ENCODE measurements at places on chromosomes 2 and 18. TPM values are rescaled to one million over a fixed set of nuclear protein-coding genes. Genes with fewer than 3 reads are reported as not detected.

GRCh38 chr2:223887127-223887526 lies 49.7 kb upstream of the AP1S3 start:
- no peak overlapping the region for H3K4me3 ChIP-seq
- H3K4me1 ChIP-seq: no peaks in the 10 kb centered on the region
- no peak for DNase-seq
- no peaks in the 10 kb centered on the region for H3K27me3 ChIP-seq
- H3K36me3 ChIP-seq: no peaks in the 10 kb centered on the region

DNA sequence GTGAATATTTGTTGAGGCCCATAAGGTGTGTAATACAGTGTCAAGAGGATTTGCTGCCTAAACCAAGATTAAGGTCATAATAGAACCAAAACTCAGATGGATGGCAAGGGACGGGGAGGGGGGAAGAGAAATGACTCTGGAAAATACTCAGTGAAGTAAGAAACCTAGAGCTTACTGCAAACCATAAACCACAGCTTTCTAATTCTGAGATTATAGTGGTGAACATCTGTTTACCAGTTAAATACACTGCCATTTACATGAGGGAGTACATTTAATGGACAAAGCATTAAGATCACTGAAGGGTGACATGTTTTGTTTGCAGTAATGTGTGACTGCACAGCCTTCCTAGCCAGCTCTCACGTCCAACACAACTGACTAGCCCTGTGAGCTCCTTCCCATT lies 19.8 kb downstream of the EVX2 start:
- no peak overlapping the region for H3K4me3 ChIP-seq
- H3K36me3 ChIP-seq: no peaks in the 10 kb centered on the region
- no peaks in the 10 kb centered on the region for H3K27me3 ChIP-seq
- no peak for DNase-seq
- H3K4me1 ChIP-seq: peaks cover 13% of the 10 kb centered on the region

- no peak overlapping the region for H3K4me3 ChIP-seq
- no peak overlapping the region for H3K27ac ChIP-seq
- no peaks in the 10 kb centered on the region for H3K36me3 ChIP-seq
- H3K4me1 ChIP-seq: no peaks in the 10 kb centered on the region
- H3K27me3 ChIP-seq: no peaks in the 10 kb centered on the region
- no peak for DNase-seq
These were observed 223.7 kb downstream of the ACKR3 start for GRCh38 chr2:236793023-236794011.

GRCh38 chr2:203135105-203135504 lies 103.7 kb upstream of the CYP20A1 start:
- H3K27ac ChIP-seq: no peak overlapping the region
- no peak for DNase-seq
- no peaks in the 10 kb centered on the region for H3K36me3 ChIP-seq
- H3K4me3 ChIP-seq: no peak overlapping the region
- no peaks in the 10 kb centered on the region for H3K4me1 ChIP-seq

- H3K4me1 ChIP-seq: no peaks in the 10 kb centered on the region
- no peak for DNase-seq
- H3K27me3 ChIP-seq: no peaks in the 10 kb centered on the region
These were observed 22.6 kb upstream of the PROKR1 start for GRCh38 chr2:68620772-68621171.

GRCh38 chr2:197477797-197478196 lies 21.8 kb downstream of the HSPD1 start:
- no peak overlapping the region for H3K27ac ChIP-seq
- H3K27me3 ChIP-seq: no peaks in the 10 kb centered on the region
- H3K4me3 ChIP-seq: no peak overlapping the region
- H3K4me1 ChIP-seq: no peaks in the 10 kb centered on the region
- no peak for DNase-seq

GRCh38 chr18:59357928-59358327 lies 1.1 kb downstream of the LMAN1 start:
- H3K36me3 ChIP-seq: peaks cover 25% of the 10 kb centered on the region
- peak overlapping the region; percentile 98 for H3K27ac ChIP-seq
- DNase-seq: peak; percentile 22
- H3K27me3 ChIP-seq: no peaks in the 10 kb centered on the region
- H3K4me1 ChIP-seq: no peaks in the 10 kb centered on the region
- H3K4me3 ChIP-seq: peak overlapping the region; percentile 94

DNA sequence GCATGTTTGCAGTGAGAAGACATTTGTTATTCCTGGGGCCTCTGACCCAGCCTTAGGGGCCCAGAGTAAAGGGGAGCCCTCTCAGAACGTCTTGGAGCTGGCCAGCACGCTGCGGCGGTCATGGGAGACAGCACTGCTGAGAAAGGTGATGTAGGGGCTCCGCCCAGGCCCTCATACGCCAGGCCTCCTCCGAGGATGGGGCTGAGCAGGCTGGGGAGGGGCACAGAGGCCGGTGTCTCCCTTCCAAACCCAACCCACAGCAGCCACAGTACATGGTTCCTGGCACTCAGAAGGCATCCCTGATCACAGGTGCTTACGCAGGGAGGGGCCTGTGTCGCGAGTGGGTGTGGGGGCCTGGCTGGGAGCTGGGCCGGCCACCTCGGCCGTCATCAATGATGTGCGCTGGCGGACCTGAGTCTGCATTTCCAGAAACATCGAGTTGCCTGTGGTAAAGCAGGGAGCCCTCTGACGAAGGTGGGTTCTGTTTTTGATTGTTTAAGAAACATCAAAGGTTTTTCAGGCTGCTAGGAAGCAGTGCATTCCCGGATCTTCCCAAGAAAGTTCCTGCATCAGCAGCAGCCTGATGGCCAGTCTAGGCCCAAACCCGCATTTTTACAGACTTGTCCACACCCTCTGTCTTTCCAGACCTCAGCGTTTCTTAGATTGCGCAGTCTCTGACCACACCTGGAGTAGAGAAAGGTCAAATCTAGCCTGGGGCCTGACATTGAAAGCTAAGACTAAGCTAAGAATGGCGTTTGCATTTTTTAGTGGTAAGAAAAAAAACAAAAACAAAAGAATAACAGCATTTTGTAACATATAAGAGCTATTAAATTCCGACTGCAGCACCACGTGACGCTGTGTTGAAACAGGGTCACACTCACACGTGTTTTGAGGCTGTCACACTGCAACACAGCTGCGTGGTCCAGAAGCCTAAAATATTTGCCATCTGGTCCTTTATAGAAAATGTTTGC lies 51.2 kb upstream of the PXDN start:
- no peak overlapping the region for H3K27ac ChIP-seq
- DNase-seq: no peak
- H3K27me3 ChIP-seq: no peaks in the 10 kb centered on the region
- no peaks in the 10 kb centered on the region for H3K4me1 ChIP-seq
- no peaks in the 10 kb centered on the region for H3K36me3 ChIP-seq
- no peak overlapping the region for H3K4me3 ChIP-seq

DNA sequence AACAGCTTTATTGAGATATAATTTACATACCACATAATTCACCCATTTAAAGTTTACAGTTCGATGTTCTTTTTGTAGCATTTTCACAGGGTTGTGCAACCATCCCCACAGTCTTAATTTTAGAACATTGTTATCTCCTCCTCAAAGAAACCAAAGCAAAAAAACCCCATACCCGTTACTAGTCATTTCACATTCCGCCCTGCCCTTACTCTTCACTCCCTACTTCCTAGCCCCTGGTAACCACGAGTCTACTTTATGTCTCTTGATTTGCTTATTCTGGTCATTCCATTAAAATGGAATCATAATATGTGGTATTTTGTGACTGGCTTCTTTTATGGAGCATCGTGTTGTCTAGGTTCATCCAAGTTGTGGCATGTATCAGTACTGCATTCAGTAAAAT lies 137.7 kb downstream of the TANC1 start:
- H3K36me3 ChIP-seq: no peaks in the 10 kb centered on the region
- no peak overlapping the region for H3K4me3 ChIP-seq
- DNase-seq: no peak
- H3K27ac ChIP-seq: no peak overlapping the region

DNA sequence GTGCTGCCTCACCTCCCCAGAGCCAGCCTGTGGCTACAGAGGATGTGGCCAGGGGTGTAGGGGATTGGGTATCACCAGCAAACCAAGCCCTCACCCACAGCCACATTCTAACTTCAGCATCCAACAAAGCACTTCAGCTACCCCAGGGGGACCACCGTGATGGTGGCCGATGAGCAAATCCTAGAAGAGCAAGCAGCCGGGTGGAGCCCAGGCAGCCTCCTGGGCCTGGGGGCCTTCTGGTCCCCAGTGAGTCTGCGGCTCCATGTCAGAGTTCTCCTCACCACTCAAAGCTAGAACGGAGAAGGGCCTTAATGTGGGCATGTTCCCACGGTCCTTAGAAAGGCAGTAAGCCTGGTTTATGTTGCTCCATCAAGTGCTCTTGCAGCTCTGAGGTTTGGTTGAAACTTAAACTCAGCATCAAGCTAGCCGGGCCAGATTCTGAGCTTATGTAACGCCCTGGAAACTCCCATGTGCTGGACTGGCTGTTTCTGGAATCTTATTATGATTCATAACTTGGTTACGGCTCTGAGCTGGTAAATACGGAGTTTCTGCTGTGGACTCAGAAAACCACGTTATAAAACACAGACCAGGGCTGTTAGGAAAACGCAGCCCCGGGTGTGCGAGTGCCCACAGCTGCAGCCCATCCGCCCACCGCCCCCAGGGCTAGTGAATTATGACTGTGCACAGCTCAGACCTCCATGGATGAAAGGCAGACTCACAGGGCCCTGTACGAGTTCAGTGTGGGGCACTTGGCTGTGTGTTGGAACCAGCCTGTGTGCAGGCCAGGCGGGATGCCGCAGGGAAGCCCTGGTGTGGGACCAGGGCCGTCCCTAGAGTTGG lies 99.8 kb downstream of the SEPTIN10 start:
- no peaks in the 10 kb centered on the region for H3K27me3 ChIP-seq
- H3K4me1 ChIP-seq: no peaks in the 10 kb centered on the region
- H3K4me3 ChIP-seq: no peak overlapping the region
- no peak for DNase-seq
- H3K36me3 ChIP-seq: no peaks in the 10 kb centered on the region

GRCh38 chr2:23712756-23713151 lies 214.2 kb downstream of the ATAD2B start:
- no peaks in the 10 kb centered on the region for H3K36me3 ChIP-seq
- no peaks in the 10 kb centered on the region for H3K27me3 ChIP-seq
- H3K4me3 ChIP-seq: no peak overlapping the region
- DNase-seq: no peak

DNA sequence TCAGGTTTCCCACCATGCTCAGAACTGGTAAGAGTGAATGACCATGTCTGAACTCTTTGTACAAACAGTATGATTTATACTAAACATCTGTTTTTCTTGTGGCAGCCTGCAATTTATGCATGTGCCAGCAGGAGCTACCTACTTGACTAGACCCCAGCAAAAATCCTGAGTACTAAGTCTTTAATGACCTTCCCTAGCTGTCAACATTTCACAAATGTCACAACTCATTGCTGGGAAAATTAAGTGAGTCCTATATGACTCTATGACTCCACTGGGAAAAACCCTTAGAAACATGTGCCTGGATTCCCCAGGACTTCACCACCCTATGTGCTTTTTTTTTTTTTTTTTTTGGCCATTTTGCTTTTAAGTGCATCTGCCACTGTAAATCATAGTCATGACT lies 1225.8 kb downstream of the SUCLG1 start:
- H3K27ac ChIP-seq: no peak overlapping the region
- H3K4me1 ChIP-seq: no peaks in the 10 kb centered on the region
- no peaks in the 10 kb centered on the region for H3K36me3 ChIP-seq
- no peaks in the 10 kb centered on the region for H3K27me3 ChIP-seq
- no peak for DNase-seq
- no peak overlapping the region for H3K4me3 ChIP-seq

DNA sequence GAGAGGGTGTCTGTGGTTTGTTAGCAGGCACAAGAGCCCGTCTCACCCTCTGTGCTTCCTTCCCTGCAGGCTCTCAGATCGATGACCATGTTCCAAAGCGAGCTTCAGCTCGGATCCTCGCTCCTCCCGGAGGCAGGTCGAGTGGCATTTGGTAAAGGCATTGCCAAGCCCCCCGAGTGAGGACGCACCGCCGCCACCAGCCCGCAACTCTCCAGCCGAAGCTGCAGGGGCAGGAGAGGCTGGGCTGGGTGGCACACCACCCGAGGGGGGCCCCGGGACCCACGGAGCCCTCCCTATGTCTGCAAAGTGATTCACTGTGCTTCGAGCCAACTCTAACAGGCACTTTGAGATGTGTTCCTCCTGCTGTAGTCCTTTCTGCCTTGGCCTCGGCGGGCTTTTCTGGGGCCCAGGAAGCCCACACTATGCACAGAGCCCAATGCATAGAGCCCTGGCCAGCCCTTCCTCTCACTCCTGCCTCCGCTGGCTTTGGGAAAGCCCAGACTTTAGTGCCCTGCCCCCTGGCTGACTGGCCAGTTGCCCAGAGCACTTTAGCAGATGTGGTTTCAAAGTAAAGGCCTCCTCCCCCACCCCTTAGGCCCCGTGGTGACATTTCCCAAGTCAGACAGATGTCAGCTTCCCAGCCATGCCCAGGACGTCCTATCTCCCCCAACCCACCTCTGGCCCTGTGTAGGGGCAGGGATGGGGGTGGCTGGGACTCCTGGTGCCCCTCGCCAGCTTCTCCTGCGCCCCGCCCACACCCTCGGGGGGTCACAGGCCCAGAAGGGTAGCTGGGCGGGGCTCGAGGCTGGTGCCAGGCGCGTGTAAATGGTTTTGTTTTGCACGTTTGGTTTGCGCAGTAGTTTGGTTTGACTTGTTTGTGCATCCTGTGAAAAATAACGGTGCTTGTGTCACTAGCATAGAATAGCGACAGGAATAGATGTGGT lies 23.3 kb upstream of the MAPRE3 start:
- H3K27me3 ChIP-seq: no peaks in the 10 kb centered on the region
- H3K36me3 ChIP-seq: no peaks in the 10 kb centered on the region
- no peak overlapping the region for H3K27ac ChIP-seq
- H3K4me1 ChIP-seq: no peaks in the 10 kb centered on the region
- DNase-seq: peak; percentile 86

DNA sequence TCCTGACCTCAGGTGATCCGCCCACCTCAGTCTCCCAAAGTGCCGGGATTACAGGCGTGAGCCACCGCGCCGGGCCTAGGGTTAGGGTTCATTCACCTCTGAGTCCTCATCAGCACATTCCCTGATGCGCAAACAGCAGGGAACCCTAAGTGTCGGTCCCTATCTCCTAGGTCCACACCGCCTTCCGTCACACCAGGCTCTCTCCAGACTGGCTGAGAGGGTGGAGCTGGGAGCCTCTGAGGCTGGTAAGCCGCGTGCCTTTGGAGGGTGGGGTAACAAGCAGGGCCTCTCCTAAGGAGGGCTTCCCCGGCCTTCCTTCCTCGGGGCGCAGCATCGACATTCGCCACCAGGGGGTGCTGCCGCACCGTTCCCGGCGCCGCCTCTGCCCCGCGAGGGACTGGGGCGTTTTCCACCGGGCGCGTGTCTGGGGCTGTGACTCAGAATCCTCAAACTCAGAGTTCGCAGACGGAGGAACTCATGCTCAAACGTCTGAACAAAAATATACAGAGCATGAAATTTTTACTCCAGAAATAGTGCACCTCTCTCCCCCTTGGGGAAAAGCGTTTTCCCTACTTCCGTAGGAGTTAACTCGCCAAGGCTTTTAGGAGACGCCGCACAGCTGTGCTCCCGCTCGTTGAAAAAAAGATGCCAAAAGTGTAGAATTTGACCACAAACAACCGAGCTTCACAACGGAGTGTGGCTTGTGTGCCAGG lies 63.9 kb upstream of the ASAP2 start:
- no peak overlapping the region for H3K27ac ChIP-seq
- H3K4me3 ChIP-seq: peak overlapping the region; percentile 40
- H3K4me1 ChIP-seq: peaks cover 5% of the 10 kb centered on the region
- H3K27me3 ChIP-seq: no peaks in the 10 kb centered on the region
- H3K36me3 ChIP-seq: no peaks in the 10 kb centered on the region

Gene MAP3K20
- polyA plus RNA-seq: 4.4 TPM

Gene COL3A1
- 10.8 TPM for polyA plus RNA-seq

Gene RNF181
- polyA plus RNA-seq: 104 TPM

Gene KLHL41
- 2.7 TPM for polyA plus RNA-seq

Gene HOXD3
- 0.19 TPM for polyA plus RNA-seq

Gene MARCHF4
- polyA plus RNA-seq: 1.7 TPM

Gene GAREM2
- 1.1 TPM for polyA plus RNA-seq
